ENCODE measurements at places on chromosomes 7 and 10. TPM values are rescaled to one million over a fixed set of nuclear protein-coding genes. Genes with fewer than 3 reads are reported as not detected.

DNA sequence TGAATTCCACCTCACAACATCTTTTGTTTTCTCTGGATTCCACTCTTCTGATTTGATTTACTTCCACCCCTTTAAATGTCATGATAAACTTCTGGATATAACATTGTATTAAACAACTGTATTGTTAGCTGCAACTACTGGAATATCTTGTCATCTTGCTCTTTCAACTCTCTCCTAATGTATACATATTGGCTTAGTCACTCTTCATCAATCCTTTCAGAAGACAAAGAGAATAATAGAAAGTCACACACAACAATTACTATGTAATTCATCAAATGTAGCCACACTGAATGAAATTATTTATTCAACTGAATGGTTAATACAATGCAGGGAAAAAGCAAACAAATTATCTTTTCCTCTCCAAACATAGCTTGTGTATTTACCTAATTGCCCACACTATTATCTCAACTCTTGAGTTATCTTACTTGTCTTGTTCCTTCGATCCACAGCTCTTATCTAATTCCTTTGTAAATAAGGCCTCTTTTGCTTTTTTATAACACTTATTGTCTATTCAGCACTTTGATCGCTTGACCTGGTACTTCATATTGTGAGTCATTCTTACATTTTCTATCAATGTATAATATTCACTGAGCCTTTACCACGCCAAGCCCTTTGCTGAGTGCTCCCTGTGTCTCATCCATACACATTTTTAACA, 16.7 kb downstream of the SEMA3A start:
- H3K4me3 ChIP-seq, result no peak overlapping the region
- no peaks in the 10 kb centered on the region for H3K36me3 ChIP-seq
- peaks cover 5% of the 10 kb centered on the region for H3K4me1 ChIP-seq
- no peak overlapping the region for H3K27ac ChIP-seq
- no peaks in the 10 kb centered on the region for H3K27me3 ChIP-seq

GRCh38 chr10:76071653-76072365, 640.4 kb downstream of the LRMDA start:
- H3K4me1 ChIP-seq, result no peaks in the 10 kb centered on the region
- no peaks in the 10 kb centered on the region for H3K36me3 ChIP-seq
- no peaks in the 10 kb centered on the region for H3K27me3 ChIP-seq
- DNase-seq, result no peak
- H3K27ac ChIP-seq, result no peak overlapping the region
- H3K4me3 ChIP-seq, result no peak overlapping the region

DNA sequence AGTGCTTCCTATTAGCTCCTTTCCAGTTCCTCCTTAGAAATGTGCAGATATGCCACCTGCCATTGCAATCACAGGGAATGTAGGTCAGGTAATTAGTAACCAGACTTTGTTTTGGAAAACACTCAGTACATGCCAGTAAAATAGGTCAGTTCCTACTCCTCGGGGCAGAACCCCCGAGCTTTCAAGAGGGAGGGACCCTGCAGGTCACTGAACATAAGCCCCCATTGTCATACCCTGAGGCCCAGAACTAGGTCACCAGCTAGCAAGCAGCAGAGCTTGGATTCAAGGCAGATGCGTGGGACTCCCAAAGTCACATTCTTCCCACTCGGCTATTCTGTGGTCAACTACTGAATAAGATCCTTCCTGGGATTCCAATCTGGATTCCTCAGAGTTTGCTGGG, 104.8 kb downstream of the PPP1R3C start:
- no peak overlapping the region for H3K4me3 ChIP-seq
- H3K27me3 ChIP-seq, result no peaks in the 10 kb centered on the region
- H3K27ac ChIP-seq, result no peak overlapping the region
- H3K36me3 ChIP-seq, result no peaks in the 10 kb centered on the region
- no peaks in the 10 kb centered on the region for H3K4me1 ChIP-seq

- H3K4me1 ChIP-seq, result peaks cover 68% of the 10 kb centered on the region
- no peak overlapping the region for H3K4me3 ChIP-seq
- H3K27ac ChIP-seq, result peak overlapping the region; percentile 27
These were observed 6.6 kb downstream of the GNA12 start for GRCh38 chr7:2837496-2837895.

- H3K36me3 ChIP-seq, result no peaks in the 10 kb centered on the region
- DNase-seq, result no peak
- H3K4me3 ChIP-seq, result no peak overlapping the region
- H3K4me1 ChIP-seq, result peaks cover 56% of the 10 kb centered on the region
- H3K27me3 ChIP-seq, result peaks cover 48% of the 10 kb centered on the region
These were observed 85.1 kb downstream of the RAMP3 start for GRCh38 chr7:45242698-45243097.

GRCh38 chr10:99280472-99280871, 44.8 kb upstream of the HPSE2 start:
- no peak overlapping the region for H3K4me3 ChIP-seq
- H3K36me3 ChIP-seq, result no peaks in the 10 kb centered on the region
- H3K4me1 ChIP-seq, result no peaks in the 10 kb centered on the region
- DNase-seq, result no peak
- H3K27ac ChIP-seq, result no peak overlapping the region

- no peaks in the 10 kb centered on the region for H3K36me3 ChIP-seq
- H3K27ac ChIP-seq, result no peak overlapping the region
- H3K4me1 ChIP-seq, result no peaks in the 10 kb centered on the region
- no peak for DNase-seq
These were observed 19.4 kb upstream of the RASGEF1A start for GRCh38 chr10:43286076-43286805.

GRCh38 chr7:86953653-86954336, 105.7 kb downstream of the ELAPOR2 start:
- H3K4me3 ChIP-seq, result no peak overlapping the region
- DNase-seq, result no peak
- no peaks in the 10 kb centered on the region for H3K27me3 ChIP-seq
- no peaks in the 10 kb centered on the region for H3K36me3 ChIP-seq

DNA sequence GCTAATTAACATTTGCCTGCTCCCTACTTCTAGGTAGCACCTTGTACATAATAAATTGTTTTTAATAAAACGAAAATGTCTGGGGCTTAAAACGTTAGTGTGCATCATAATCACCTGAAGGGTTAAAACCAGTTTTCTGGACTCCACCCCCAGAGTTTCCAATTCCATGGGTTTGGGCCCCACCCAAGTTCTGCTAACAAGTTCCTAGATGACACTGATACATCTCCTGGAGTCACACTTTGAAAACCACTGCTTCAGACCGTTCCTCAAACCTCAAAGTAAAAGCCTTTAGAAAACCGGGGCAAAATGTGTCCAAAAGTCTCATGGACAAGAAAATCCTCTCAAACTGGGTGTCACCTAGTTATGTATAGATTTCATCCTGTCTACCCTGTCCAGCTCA, 9.3 kb downstream of the OSBPL3 start:
- H3K27me3 ChIP-seq, result no peaks in the 10 kb centered on the region
- H3K27ac ChIP-seq, result no peak overlapping the region
- H3K4me3 ChIP-seq, result no peak overlapping the region
- H3K36me3 ChIP-seq, result no peaks in the 10 kb centered on the region

DNA sequence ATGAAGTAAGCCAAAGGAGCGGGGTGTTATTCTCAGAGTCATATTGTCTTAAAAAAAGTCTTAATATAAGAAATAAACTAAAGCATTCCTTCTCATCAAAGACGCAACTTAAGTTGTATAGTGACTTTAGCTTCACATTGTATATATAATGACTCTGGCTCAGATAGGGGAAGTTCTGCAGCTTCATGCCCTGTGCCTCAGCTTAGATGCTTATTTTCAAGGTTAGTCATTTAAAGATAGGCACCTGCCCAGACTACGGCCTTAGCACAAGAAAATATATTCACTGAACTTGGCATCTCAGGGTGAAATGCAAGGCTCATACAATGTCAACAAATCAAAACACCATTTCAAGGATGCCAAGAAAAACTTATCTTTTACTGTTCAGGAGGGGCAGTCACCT, 52.8 kb upstream of the DNAJB12 start:
- DNase-seq, result no peak
- H3K27ac ChIP-seq, result no peak overlapping the region
- no peak overlapping the region for H3K4me3 ChIP-seq
- H3K4me1 ChIP-seq, result no peaks in the 10 kb centered on the region

DNA sequence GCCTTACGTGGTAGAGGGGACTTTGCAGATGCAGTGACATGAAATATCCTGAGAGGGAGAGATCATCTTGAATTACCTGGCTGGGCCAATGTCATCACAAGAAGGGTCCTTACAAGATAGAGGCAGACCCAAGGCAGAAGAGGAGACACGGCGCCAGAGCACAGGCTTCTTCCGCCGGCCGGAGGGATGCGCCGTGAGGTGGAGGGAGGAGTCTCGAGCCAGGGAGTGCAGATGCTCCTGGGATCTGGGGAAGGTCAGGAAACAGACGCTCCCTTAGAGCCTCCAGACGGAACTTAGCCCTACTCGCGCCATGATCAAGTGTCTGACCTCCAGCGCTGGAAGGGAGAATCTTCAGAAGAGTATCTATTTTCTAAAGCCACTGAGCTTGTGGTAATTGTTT, 304.8 kb downstream of the GLRX3 start:
- no peak for DNase-seq
- H3K27ac ChIP-seq, result no peak overlapping the region
- no peaks in the 10 kb centered on the region for H3K36me3 ChIP-seq
- no peak overlapping the region for H3K4me3 ChIP-seq
- no peaks in the 10 kb centered on the region for H3K4me1 ChIP-seq
- H3K27me3 ChIP-seq, result peaks cover 74% of the 10 kb centered on the region

GRCh38 chr7:69652947-69653701, 54.8 kb downstream of the AUTS2 start:
- H3K4me3 ChIP-seq, result no peak overlapping the region
- no peaks in the 10 kb centered on the region for H3K27me3 ChIP-seq
- H3K4me1 ChIP-seq, result peaks cover 53% of the 10 kb centered on the region
- H3K27ac ChIP-seq, result no peak overlapping the region
- no peaks in the 10 kb centered on the region for H3K36me3 ChIP-seq

- no peak overlapping the region for H3K4me3 ChIP-seq
- H3K27me3 ChIP-seq, result no peaks in the 10 kb centered on the region
- no peak for DNase-seq
- peak overlapping the region; percentile 81 for H3K27ac ChIP-seq
- H3K36me3 ChIP-seq, result no peaks in the 10 kb centered on the region
These were observed 134.0 kb downstream of the CD36 start for GRCh38 chr7:80772347-80772993.

DNA sequence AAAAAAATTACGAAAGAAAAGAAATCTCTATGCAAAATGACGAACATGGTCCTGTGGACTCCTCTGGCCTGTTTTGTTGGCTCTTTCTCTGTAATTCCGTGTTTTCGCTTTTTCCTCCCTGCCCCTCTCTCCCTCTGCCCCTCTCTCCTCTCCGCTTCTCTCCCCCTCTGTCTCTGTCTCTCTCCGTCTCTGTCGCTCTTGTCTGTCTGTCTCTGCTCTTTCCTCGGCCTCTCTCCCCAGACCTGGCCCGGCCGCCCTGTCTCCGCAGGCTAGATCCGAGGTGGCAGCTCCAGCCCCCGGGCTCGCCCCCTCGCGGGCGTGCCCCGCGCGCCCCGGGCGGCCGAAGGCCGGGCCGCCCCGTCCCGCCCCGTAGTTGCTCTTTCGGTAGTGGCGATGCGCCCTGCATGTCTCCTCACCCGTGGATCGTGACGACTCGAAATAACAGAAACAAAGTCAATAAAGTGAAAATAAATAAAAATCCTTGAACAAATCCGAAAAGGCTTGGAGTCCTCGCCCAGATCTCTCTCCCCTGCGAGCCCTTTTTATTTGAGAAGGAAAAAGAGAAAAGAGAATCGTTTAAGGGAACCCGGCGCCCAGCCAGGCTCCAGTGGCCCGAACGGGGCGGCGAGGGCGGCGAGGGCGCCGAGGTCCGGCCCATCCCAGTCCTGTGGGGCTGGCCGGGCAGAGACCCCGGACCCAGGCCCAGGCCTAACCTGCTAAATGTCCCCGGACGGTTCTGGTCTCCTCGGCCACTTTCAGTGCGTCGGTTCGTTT, 83.5 kb upstream of the SLF2 start:
- H3K36me3 ChIP-seq, result no peaks in the 10 kb centered on the region
- DNase-seq, result no peak
- H3K27me3 ChIP-seq, result peaks cover 99% of the 10 kb centered on the region
- peaks cover 45% of the 10 kb centered on the region for H3K4me1 ChIP-seq
- H3K4me3 ChIP-seq, result peak overlapping the region; percentile 58
- no peak overlapping the region for H3K27ac ChIP-seq

DNA sequence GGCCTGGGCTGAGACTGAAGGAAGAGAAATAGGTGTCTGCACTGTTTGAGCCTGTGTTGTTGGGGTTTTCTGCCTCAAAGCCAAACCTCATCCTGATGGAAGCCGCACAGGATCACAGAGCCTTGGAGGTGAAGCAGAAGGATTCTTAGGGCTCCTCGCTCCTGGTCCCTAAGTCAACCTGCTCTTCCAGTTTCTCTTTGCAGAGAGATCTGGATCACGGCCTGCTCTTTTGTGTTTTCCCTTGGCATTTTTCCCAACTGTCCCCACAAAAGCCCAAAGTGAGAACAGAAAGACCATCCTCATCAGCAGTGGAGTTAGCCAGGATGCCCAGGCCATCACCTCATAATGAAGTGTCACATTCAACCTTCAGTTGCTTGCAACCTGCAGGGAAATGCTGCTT, 20.3 kb upstream of the PPIA start:
- no peak for DNase-seq
- no peaks in the 10 kb centered on the region for H3K4me1 ChIP-seq
- H3K27ac ChIP-seq, result no peak overlapping the region

GRCh38 chr10:11272915-11273389, 255.3 kb downstream of the CELF2 start:
- no peak overlapping the region for H3K4me3 ChIP-seq
- peaks cover 20% of the 10 kb centered on the region for H3K4me1 ChIP-seq
- no peak for DNase-seq
- no peaks in the 10 kb centered on the region for H3K27me3 ChIP-seq
- H3K27ac ChIP-seq, result no peak overlapping the region
- H3K36me3 ChIP-seq, result peaks cover 54% of the 10 kb centered on the region

DNA sequence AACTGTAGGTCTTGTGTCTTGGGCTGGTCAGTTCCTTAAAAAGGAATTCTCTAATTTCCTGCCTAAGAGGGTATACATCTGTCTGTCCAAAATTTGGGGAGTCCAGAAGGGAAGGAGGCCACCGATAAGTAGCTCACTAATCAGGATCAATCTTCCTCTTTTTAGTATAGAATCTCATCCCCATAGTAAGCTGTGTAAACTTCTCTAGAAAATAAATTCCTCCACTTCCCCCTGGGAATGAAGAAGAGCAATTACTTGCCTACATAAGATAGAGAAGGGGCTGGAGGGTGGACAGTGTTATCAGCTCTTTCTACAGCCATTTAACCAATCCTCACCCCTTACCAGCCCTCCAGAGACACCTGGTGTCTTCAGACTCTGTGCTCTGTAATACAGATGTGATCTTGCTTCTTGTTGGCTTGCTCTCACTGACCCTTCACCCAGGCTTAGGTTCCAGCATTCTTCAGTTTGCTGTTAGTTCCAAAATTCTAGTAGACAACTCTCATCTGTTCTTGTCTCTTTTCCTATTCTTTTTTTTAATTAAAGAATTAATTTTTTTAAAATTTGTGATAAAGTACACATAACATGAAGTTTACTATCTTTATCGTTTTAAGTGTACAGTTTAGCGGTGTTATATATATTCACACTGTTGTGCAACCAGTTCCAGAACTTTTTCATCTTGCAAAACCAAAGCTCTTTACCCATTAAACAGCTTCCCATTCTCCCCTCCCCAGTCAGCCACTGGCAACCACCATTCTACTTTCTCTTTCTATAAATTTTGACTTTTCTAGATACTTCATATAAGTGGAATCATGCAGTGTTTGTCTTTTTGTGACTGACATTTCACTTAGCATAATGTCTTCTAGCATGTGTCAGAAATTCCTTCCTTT, 6.5 kb upstream of the PRKAR2B start:
- no peaks in the 10 kb centered on the region for H3K27me3 ChIP-seq
- H3K36me3 ChIP-seq, result no peaks in the 10 kb centered on the region
- no peak for DNase-seq
- H3K27ac ChIP-seq, result no peak overlapping the region
- H3K4me3 ChIP-seq, result no peak overlapping the region
- no peaks in the 10 kb centered on the region for H3K4me1 ChIP-seq

The COL26A1 gene
- not detected for total RNA-seq

The LIPF gene
- total RNA-seq, result not detected

The FBXL13 gene
- total RNA-seq, result 0.36 TPM

The ADAM12 gene
- total RNA-seq, result 0.27 TPM

The ZPBP gene
- total RNA-seq, result not detected
